Stimulated activated naive CD4-positive, alpha-beta T cell (primary cell): ENCODE measurements at places on chromosomes 3 and 15.

DNA sequence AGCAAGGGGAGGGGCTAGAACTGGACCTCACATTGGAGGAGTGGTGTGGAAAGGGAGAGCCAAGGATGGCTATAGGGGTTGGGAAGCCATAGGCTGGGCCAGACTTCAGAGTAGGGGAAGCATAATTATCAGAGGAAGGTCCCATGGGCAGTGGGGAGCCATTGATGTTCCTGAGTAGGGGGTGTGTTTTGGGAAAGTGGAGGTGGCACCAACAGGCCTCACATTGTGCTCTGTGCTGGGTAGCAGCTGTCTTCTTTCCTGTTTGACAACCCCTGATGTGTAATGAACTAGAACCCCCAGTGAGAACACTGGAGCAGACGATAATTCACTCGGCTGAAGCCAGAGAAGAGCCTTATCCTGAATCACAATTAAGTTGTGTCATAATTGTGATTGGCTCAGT lies 41.2 kb downstream of the SLC6A11 start:
- DNase-seq: no peak

DNA sequence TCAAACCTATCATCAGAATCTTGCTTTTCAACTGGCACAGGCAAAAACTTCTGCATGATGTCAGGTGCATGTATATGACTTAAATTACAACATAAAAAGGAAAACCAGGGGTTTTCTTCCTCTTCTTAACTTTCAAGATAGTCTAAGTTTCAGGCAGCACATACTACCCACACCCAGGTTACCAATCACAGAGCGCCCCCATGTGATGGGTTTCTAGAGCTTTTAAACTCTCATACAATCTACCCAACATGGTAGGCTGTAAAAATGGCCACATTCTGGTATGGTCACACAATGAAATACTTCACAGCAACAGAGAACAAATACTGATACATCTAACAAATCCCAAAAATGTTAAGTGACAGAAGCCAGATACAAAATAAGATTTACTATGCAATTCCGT lies 7.4 kb downstream of the MESD start:
- no peak for DNase-seq

DNA sequence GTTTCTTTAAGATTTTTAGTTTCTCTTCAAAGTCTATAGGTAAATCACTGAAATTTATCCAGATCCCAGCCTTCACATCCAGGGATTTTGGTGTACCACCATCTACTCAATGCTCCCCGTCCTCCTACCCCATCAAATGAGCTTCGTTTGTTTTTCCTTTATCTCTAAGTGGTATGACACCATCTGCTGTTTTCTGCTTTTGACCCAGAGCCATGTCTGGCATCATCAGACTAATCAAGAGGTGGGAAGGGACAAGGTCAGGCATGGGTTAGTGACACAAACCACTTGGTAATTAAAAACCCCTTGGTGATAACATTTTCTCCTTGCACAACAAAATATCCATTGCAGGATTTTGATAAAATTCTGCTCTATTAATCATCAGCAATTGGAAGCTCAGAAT lies 92.7 kb upstream of the GOLGA8J start:
- no peak for DNase-seq

DNA sequence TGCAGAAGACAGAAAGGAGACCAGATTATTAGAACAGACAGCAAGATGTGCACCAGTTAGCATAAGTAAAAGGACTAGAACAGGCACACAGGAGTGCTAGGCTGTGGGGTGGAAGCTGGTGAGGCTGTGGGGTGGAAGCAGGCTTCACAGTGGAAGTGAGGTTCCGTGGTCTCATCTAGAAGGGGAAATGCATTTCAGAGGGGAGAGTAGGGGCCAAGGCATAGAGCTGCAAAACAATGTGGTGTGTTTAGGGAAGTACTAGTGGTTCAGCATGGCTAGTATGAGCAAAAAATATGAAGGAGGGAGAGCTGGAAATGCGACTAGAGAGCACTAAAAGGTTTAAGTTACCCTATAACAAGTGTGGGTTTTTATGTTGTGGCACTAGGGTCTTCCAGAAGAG lies 6.5 kb downstream of the POPDC2 start:
- DNase-seq: no peak

GRCh38 chr15:56934269-56934668 lies 15.8 kb downstream of the TCF12 start:
- no peak for DNase-seq

DNA sequence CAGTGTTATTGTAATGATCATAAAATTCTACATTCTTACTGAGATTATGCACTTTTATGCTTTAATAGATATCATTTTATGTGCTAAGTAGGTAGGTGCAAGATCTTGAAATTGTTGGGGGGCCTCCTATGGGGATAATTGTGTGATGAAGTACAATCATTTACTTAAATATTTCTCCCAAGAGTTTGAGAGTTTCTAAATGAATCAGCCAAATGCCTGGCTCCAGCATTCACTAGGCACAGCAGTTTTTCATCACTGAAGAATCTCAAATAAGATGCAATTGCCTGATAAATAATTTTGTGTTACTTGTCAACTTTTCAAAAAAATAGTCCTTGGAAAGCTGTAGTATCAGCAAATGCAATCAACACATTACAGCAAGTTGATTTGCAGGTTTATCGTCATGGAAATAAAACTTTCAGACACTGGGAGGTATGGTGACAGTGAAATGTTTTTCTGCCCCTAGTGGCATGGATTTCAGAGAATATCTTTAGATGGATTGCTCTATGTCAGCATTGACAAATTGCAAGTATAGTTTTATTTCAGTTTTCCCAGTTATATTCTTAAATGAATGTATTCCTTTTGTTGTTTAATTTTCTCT lies 167.1 kb downstream of the NEK11 start:
- DNase-seq: no peak

GRCh38 chr15:58081891-58082290 lies 16.4 kb upstream of the ALDH1A2 start:
- no peak for DNase-seq

DNA sequence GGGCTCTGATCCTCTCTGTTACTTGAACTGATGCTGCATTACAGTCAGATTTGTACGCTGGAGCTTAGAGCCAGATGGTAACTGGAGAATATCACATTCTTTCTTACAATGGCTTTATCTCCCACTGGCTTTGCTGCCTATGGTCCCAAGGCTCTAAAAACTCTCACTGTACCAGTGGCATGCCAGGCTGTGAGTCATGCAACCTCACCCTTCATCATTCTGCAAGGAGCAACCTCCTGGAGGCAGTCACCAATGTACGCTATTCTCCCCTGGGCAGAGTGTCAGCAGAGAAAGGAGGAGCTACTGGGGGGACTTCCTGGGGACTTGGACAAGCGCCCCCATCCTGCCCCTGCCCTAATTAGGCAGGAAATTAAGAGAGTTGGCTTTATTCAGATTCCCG lies 97.9 kb upstream of the EIF1B start:
- no peak for DNase-seq

- DNase-seq: no peak
Observed at GRCh38 chr15:85598219-85598618, 196.5 kb downstream of the KLHL25 start.

- DNase-seq: no peak
Observed at GRCh38 chr3:27544372-27544865, 60.2 kb upstream of the SLC4A7 start.

GRCh38 chr15:31758126-31758525 lies 272.2 kb upstream of the CHRNA7 start:
- no peak for DNase-seq

GRCh38 chr3:28923994-28924393 lies 356.9 kb upstream of the RBMS3 start:
- DNase-seq: no peak

DNA sequence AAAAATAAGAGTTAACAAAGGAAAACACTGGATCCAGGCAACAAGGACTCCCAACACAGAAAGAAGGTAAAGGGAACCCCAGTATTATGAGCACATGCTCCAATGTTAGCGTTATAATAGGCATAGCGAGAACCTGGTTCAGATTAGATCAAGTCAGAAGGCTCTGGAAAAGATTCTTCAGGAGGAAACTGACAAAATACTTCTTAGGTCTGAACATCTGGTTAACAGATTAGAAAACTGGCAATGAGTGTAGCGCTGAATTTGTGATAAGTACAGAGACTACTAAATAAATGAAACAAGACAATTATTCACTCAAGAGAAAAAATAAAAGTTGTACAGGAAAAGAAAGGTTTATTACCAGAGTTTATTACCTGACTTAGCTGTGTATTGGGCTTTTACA lies 146.1 kb downstream of the DPH6 start:
- no peak for DNase-seq

DNA sequence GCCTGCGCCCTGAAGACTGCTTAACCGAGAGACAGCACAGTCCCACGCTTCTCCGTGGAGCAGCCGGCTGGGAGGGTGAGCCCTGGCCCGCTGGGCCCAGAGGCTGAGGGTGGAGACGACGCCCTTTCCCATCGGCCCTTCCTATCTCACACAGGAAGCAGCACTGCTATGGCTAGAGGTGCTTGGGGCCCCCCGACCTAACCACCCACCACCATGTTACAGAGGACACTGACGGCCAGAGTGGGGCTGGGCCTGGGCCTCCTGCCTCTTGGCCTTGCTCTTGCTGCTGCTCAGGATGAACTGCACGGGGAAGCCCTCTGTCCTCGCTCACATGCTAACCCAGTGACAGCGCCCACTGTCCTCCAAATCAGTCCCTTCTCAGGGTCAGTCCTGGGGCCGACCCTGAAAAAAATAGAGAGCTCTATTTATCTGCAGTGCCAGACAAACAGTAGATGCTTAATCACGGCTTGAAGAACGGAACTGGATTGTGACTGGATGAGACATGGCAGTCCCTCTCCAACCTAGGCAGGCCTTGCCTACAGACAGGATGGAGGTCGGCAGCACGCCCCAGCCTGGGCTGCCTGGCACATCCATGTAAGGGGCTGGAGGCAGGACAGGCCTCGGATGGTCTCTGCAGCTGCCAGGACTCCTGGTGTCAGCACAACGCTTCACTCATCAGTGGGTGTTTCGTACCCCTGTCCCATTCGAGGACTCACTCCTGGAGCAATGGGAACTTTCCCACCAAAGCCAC lies 14.2 kb downstream of the TMEM44 start:
- DNase-seq: no peak
